Amniotic stem cell (primary cell): ENCODE measurements at places on chromosomes 2 and 18.

DNA sequence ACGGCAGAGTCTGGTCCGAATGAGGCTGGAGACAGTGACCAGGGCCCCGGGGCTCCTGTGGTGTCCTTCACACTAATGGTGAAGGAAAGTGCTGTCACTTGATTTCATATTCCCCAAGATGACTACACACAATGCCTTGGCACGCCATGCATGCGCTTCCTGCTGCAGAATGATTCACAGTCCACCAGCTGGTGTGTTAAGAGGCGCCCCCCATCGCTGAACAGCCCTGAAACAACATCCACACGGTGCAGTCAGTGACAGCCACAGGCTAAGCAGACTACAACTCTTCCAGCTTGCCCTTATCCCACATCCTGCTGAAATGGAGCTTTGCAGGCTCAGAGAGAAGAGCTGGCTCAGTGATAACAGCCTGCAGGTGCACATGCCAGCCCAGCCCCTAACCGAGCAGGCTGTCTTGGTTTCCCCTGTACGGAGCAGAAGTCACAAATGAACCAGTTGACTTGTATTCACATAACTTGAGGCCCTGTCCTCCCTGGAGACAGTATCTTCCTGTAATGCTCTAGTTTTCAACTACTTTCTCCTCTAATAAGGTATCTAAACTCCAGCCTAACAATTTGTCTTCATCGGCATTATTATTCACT lies 24.3 kb upstream of the CDH20 start:
- no peak for DNase-seq

- DNase-seq: peak; percentile 33
Measured at GRCh38 chr18:7921938-7922587, 354.9 kb downstream of the PTPRM start.

- no peak for DNase-seq
Measured at GRCh38 chr2:113203217-113203530, 29.4 kb downstream of the PSD4 start.

DNA sequence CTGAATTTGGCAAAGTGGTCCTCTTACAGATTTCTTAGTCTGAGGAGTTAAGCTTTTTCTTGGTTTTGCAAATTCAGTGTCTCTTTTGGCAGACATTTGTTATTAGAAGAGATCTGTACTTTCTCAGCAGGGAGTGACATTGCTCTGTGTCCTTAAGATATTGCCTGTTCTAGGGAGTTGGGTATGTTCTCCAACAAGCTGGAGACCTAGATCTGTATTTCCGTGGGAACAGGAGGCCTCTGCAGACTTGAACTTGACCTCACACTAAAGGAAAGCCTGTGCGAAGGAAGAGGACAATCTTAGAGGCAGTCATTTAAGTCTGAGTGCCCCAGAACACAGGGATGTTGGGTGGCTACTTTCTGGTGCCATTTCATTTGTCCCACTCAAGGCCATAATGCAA lies 107.0 kb upstream of the ATP8B1 start:
- no peak for DNase-seq

DNA sequence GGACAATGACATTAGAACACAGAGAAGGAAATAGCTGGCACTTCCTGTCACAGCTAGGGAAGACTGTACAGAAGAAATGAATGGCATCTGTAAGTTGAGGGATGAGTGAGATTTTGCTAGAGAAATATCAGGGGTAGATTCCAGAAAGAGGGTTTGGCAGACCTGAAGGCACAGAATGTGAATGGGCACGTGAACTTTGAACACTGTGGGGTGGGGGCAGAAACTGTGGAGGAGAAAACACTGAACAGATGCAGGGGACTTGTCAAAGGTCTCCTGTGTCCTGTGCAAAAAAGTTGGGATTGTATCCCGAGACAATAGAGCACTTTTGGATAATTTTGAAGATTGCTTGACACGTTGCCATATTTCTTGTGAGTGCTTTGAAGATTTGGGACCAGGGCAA lies 88.0 kb downstream of the PPP1R1C start:
- DNase-seq: no peak

GRCh38 chr2:107094450-107094986 lies 208.6 kb upstream of the ST6GAL2 start:
- no peak for DNase-seq

DNA sequence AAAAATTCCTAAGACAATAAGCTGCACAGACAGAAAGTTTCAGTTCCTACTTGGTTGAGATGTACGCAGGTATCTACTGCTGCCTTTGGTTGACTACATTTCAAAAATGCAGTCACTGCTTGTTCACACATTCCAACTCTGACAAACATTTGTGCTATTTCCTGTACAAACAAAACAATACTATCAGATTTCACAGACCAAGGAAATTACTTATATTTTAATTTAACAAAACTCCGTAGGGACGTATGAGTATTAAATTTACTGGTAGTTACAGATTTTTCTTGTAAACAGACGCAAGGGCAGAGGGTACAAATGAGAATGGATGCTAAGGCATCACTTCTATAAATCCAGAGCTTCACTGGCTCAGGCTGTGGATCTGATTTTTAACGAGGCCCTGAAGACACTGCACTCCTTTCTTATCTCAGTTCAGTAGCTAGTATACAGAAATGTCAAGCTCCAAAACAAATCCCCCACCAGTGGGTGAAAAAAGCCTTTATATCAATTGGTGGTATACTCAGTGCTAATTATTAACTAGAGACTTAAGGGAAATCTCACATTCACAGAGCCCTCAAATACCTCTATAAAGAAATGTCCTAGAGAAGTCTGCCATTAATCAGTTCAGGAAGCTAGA lies 31.7 kb upstream of the TTC32 start:
- DNase-seq: peak; percentile 13

- no peak for DNase-seq
Measured at GRCh38 chr2:66440708-66441497, 6.0 kb downstream of the MEIS1 start.

DNA sequence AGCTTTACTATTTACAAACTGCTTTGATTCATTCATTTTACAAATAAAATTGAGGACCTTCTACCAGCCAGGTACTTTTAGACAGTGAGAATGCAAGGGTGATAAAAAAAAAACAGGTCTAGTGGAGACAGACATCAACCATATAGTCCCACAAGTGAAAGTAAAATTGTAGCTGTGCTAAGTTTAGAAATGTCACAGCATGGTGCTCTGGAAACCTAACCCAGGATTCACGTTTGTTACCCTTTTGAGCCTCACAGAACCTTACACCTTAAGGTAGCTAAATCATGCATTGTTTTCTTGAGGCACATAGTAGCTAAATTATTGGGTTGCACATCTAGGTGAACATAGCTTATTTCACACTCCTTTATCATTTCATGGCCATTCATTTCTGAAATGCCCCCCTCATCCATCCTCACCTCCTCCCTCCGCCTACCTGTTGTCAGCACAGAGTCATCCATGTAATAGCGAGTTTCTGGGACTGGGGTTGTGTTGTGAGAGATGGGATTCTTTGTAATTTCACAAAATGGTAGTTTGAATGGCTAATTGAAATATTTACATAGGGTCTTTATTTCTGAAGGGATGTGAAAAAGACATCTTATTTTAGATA lies 7.1 kb downstream of the MTA3 start:
- DNase-seq: no peak

DNA sequence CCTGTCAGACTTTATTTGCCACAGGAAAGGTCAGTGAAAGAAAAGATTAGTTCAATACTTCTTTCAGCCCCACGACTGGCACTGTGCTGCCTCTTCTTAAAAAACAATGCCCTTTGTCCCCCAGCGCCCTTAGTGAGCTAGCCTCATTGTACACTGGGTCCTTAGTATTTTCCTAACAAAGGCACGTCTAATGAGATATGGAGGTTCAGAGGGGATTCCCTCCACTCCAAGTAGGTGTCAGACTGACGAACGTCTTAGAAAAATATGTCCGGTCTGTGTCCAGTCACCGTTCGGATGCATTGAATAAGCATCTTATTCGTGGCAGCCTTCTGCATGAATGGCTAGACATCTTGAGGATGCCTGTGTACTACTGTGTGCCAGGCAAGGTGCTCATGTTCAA lies 1.1 kb downstream of the FECH start:
- DNase-seq: no peak
